ENCODE measurements at places on chromosomes 16 and 17. TPM values are rescaled to one million over a fixed set of nuclear protein-coding genes. Genes with fewer than 3 reads are reported as not detected.
A peak's percentile ranks its signal among the peaks of the same experiment; 100 is the strongest.

MGRN1 gene
- total RNA-seq = 72.2 TPM

LRRC75A gene
- total RNA-seq = 5.2 TPM

HBZ gene
- total RNA-seq = not detected

SDR42E2 gene
- total RNA-seq = 0.28 TPM

CCL16 gene
- total RNA-seq = not detected

TOP2A gene
- 2.3 TPM for total RNA-seq

DNA sequence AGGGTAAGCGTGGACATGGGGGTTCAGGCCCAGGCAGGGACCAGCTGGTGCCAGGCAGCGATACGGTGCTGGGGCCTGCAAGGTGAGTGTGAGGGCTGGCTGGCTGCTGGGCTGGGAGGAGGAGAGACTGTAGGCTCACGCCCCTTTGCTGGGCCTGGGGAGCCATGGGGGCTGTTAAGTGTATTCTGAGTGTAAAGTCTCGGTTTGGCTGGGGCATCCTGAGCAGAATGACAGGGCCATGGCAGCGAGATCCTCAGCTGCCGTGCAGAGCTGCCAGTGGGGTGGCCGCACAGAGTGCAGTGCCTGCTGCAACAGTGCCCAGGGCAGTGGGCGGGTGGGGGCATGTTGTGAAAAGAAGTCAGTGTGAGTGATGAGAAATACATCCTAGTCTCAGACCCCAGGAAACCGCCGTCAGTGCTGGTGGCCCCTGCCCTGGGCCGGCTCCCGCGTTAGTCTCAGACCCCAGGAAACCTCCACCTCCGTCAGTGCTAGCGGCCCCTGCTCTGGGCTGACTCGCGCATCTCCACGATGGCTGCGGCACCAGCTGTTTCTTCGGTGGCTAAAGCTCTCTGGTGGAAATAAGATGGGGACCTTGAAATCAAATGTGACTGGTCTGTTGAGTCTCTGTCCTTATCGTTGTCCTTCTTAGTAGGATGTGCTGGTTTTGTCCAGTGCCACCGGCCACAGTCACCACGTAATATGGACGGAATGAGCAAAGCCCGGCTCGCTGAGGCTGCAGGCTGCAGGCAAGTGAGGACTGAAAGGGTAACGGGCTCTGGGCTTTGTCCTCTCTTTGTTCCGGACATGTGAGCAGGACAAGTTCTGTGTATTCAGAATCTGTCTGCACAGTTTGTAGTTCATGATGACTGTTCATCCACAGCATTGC is 22.9 kb downstream of the ACSF3 start:
- H3K4me1 ChIP-seq = peaks cover 72% of the 10 kb centered on the region
- no peak for DNase-seq
- peaks cover 50% of the 10 kb centered on the region for H3K36me3 ChIP-seq
- H3K27ac ChIP-seq = peak overlapping the region; percentile 86

DNA sequence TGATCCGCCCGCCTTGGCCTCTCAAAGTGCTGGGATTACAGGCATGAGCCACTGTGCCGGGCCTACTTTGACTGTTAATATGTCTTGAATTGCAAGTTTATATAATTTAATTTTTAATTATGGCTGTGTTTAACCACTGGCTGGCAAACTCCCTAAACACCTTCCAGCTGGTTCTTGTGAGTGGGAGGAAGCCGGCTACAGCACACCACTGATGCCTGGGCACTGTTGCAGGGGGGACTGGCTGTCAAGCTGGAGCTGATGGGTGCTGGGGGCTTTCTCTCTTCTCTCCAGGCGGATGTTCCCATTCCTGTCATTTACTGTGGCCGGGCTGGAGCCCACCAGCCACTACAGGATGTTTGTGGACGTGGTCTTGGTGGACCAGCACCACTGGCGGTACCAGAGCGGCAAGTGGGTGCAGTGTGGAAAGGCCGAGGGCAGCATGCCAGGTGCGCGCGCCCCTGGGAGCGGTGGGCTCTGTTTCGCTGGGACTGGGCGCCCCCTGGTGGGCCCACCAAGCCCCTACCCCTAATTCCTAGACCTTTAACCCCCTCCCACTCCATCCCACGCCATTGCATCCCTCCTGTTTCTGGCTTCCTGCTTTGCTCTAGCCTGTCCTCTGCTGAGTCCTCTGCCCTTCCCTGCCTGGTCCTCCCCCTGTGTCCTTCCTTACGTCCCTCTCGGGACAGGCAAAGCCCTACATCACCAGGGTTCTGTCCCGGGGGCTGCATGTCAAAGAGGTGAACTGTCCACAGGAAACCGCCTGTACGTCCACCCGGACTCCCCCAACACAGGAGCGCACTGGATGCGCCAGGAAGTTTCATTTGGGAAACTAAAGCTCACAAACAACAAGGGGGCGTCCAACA is 9.5 kb downstream of the TBX21 start:
- H3K36me3 ChIP-seq = no peaks in the 10 kb centered on the region
- H3K4me3 ChIP-seq = no peak overlapping the region
- no peaks in the 10 kb centered on the region for H3K27me3 ChIP-seq
- H3K27ac ChIP-seq = peak overlapping the region; percentile 43

- DNase-seq = peak; percentile 36
- H3K27ac ChIP-seq = peak overlapping the region; percentile 78
- H3K4me3 ChIP-seq = no peak overlapping the region
- no peaks in the 10 kb centered on the region for H3K36me3 ChIP-seq
- H3K27me3 ChIP-seq = no peaks in the 10 kb centered on the region
These were observed 2.4 kb downstream of the SERPINF1 start for GRCh38 chr17:1764284-1764683.

DNA sequence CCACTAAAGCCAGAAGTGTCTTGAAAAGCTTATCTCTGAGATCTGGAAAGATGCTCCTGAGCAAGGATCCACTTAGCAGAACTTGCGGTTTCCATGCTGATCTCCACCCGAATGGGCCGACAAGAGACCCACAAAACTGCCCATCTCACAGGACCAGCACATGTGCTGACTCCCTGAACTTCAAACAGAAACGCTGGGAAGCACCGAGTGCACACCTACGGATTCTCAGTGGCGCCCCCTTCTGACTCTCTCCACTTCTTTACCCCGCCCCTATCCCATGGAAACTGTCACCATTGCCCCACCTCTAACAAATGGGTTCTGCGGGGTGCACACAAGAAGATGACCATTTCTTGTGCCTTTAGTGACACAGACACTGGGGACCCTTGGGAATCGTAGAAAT is 21.4 kb downstream of the CDRT4 start:
- no peak for DNase-seq
- H3K27ac ChIP-seq = no peak overlapping the region
- no peak overlapping the region for H3K4me3 ChIP-seq
- H3K4me1 ChIP-seq = peaks cover 3% of the 10 kb centered on the region

- no peaks in the 10 kb centered on the region for H3K27me3 ChIP-seq
- no peak overlapping the region for H3K27ac ChIP-seq
- H3K4me1 ChIP-seq = peaks cover 3% of the 10 kb centered on the region
- H3K36me3 ChIP-seq = no peaks in the 10 kb centered on the region
- H3K4me3 ChIP-seq = no peak overlapping the region
These were observed 21.5 kb upstream of the PHB1 start for GRCh38 chr17:49436174-49436573.

DNA sequence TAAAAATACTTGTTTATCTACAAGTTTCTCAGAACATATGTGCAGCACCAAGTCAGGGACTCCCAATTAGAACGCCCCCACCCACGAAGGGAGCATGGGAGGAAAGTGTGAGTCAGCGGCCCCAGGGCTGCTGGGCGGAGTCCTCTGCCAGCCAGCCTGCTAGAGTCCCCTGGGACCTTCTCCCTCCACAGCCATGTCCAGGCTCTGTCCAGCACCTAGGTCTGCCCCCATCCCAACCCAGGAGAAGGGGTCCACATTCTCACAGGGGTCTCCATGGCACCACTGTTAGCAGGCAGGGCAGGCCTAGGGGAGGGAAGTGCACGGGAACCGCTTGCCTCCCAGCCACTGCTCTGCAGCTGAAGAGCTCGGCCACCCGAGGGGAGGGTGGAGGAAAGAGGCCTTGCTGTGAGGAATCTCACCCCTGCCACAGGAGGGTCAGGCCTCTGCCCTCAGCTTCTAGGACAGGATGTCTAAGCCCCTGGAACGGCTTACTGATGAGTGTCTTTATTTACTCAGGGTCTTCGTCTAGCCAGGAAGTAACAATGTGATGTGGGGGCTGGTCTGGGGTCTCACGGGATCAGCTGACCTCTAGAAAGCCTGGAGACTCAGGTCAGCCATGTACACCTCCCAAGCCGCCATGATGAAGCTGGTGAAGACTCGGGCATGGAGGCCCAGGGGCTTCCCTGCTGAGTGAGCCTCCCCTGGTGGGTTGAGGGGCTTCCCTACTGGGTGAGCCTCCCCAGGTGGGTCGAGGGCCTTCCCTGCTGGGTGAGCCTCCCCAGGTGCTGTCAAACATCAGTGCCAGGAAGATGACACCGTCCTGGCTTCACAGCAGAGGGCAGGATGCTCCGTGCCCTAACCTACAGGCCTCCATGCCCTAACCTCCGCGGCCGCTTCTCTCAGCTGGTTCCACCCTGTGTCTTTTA is 190.3 kb downstream of the RBFOX3 start:
- no peaks in the 10 kb centered on the region for H3K27me3 ChIP-seq
- H3K4me1 ChIP-seq = no peaks in the 10 kb centered on the region
- no peak for DNase-seq
- H3K27ac ChIP-seq = no peak overlapping the region
- no peaks in the 10 kb centered on the region for H3K36me3 ChIP-seq

DNA sequence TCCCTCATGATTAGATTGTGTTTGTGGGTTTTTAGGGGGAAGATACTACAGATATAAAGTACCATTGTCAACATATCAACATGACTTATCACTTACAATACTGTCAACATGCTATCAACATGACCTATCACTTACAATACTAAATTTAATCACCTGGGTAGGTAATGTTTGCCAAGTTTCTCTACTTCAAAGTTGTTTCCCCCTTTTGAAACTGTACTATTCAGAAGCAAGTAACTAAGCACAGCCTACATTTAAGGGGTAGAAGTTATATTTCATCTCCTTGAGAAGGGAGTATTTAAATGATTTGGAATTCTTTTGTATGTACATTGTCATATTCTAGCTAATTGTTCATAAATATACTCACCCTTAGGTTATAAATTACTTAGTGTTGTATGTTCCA is 68.7 kb downstream of the TRIM37 start:
- H3K27me3 ChIP-seq = no peaks in the 10 kb centered on the region
- no peak overlapping the region for H3K4me3 ChIP-seq
- H3K36me3 ChIP-seq = peaks cover 26% of the 10 kb centered on the region

DNA sequence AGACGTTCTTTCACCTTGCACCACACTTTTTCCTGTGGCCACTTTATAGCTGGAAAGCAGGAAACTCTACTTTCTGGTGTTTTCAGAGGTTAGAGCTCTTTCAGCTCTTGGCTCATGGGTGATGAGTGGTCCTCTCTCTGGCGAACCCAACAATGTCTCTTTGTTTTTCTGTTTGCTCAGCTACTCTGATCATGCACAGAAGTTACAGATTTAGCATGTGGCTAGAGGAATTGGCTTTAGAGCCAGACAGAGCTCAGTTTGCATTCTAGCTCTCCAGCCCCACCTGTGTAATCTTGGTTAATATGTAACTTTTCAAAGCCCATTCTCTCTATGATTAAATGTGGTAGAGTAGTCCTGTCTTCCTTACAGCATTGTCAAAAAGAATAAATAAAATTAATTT is 225.2 kb downstream of the HAPSTR1 start:
- no peak for DNase-seq
- no peaks in the 10 kb centered on the region for H3K36me3 ChIP-seq
- H3K4me3 ChIP-seq = no peak overlapping the region
- H3K27me3 ChIP-seq = no peaks in the 10 kb centered on the region
- no peaks in the 10 kb centered on the region for H3K4me1 ChIP-seq

DNA sequence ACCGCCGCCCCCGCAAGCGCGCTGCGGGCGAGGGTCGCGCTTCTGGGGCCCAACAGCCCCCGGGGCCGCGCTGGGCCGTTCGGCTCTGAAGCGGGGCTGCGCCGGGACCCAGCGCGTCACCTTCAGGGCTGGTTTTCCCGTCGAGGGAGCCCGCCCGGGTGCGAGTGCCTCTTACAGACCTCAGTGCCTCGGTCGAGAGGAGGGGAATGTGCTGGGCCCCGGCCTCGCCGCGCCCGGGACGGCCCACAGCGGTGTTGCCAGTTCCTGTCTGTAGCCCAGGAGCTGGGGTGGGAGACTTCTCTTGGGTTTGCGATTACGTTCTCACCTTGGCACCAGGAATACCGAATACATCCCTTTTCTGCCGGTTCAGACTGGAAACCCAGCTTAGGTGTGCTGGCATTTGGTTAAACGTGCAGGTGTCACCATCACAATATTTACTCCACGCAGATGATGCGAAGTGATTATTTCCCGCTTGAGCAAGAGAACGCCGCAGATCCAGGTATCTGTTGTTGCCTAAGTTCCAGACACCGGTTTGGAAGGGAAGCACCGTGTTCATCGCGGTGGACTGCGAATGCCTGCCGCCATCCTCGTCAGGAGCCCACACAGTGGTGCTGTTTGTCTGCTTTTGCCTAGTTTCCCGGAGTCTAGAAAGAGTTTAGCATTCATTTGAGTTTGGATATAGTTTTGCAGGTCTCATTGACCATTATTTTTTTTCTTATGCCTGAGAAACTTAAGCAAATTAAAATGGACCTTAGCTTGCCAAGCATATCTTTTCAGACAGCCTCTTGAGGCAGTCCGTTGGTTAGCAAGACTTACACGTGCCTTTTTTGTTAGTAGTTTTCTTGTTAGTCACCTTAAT is 914 bp downstream of the MAP1LC3B start:
- H3K27me3 ChIP-seq = no peaks in the 10 kb centered on the region
- H3K4me1 ChIP-seq = peaks cover 17% of the 10 kb centered on the region
- H3K36me3 ChIP-seq = peaks cover 4% of the 10 kb centered on the region
- DNase-seq = peak; percentile 18
- peak overlapping the region; percentile 33 for H3K27ac ChIP-seq

All from T-cell (primary cell).